ENCODE measurements at places on chromosomes 7 and 10.
A peak's percentile ranks its signal among the peaks of the same experiment; 100 is the strongest.

GRCh38 chr7:190196-190595, 2.2 kb upstream of the FAM20C start:
- no peak for DNase-seq

- no peak for DNase-seq
These were observed 31.6 kb downstream of the USP54 start for GRCh38 chr10:73559590-73559989.

GRCh38 chr10:103451091-103451813, 918 bp downstream of the CALHM2 start:
- DNase-seq = peak; percentile 58

DNA sequence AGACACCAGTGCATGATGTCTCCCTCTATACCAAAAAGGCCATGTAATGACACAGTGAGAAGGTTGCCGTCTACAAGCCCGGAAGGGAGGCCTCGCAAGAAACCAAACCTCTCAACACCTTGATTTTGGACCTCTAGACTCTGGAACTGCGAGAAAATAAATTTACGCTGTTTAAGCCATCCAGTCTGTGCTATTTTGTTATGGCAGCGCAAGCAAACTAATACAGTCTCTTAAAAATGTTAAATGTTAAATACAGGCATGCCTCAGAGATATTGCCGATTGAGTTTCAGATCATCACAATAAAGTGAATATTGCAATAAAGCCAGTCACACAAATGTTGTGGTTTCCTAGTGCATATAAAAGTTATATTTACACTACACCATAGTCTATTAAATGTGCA, 5.0 kb upstream of the MINDY3 start:
- DNase-seq = no peak

- DNase-seq = no peak
These were observed 568.6 kb downstream of the KCNMA1 start for GRCh38 chr10:77068969-77069368.

DNA sequence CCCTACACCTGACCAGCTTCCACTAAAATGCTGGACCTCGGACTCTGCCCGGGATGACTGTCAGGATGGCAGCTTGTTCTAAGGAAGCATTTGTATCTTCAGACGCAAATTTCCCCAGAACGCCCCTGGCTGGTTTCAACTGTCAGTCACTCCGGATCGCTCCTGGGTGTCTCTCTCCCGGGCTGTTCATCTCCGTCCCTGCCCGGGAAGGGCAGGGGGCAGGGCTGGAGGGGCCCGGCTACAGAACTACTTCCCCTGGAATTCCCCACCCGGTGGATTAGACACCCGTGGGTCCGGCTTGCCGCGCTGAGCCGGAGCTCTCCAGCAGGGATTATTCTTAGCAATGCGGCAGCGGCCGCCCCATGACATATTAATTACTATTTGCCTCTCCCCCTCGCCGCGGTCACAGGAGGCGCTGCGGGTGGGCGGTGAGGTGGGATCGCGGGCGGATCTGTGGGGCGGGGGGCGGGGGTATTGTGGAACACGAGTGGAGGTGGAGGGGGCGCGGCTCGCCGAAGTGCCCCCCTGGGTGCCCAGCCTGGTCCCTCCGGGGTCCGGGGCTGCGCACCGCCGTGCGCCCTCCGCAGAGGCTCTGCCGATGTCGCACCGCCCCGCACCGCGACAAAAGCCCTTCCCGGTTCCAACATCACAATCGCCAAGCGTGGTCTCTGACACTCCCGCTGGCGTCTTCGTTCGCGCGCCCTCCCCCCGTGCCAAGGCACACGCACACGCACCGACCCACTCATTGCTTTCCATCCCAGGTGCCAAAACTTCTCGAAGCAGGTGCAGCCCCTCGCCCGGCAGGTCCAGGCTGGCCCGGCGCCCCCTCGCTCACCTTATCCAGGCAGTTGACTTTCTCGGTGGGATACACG, 276.1 kb upstream of the NEBL start:
- peak; percentile 3 for DNase-seq

DNA sequence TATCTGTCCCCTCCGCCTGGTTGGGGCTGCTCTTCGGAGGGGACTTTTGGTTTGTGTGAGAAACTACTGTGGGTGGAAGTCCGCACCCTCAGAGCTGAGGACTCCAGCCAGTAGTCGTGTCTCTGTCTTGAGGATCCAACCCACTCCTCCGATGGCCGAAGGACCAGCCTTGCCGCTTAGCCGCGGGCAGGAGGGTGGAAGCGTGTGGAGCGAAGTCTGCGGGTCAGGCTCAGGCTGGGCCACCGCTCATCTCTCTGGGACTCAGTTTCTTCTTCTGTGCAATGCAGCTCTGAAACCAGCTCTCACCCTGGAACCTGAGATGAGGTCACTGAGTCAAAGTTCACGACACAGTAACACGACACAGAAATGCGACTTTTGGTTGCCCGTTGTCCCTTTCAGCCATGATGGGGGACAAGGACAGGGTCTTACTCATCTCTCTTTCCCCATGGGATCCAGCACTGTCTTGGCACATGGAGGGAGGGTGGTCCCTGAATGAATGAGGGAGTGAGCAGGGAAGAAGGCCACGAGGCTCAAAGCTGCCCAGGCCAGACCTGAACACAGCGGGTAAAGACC, 133.3 kb upstream of the PODXL start:
- DNase-seq = no peak

DNA sequence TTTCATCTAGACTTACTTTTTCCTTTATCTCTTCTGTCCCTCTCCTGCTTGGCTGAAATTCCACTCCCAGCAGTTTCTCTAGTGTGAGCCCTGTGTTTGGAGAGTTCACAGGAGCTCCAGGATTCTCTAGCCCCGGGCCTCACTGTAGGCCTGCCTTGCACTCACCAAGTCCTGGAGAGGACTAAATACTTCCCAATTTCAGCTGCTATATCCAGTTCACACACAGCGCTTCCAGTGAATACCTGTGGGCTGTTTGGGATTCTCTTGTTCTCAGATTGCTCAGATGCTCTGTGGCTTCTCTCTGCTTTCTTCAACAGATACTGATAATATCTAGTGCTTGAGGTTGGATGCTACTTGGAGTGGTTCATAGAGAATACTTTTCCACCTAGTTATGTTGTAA, 46.0 kb downstream of the MINPP1 start:
- no peak for DNase-seq

Measured in activated CD4-positive, alpha-beta T cell treated with anti-CD3 and anti-CD28 coated beads for 48 hours (primary cell).